ENCODE measurements at places on chromosomes 3 and 15. TPM values are rescaled to one million over a fixed set of nuclear protein-coding genes. Genes with fewer than 3 reads are reported as not detected.

Gene ROPN1
- not detected for total RNA-seq

Gene POLG
- 75.6 TPM for total RNA-seq

Gene KLHL6
- total RNA-seq, result 3.5 TPM

Gene GABRB3
- 8.3 TPM for total RNA-seq

Gene FBXW12
- total RNA-seq, result 0.23 TPM

Gene SLC22A13
- total RNA-seq, result 6.1 TPM

Gene KNG1
- 116 TPM for total RNA-seq

Gene PAK6
- 9.8 TPM for total RNA-seq

Gene CLDN11
- 267 TPM for total RNA-seq

Gene RPP14
- 12.1 TPM for total RNA-seq

Gene DMXL2
- 68.6 TPM for total RNA-seq

Gene MAP6D1
- 4.0 TPM for total RNA-seq

Gene LSMEM2
- 3.2 TPM for total RNA-seq

Gene PIERCE2
- total RNA-seq, result 2.6 TPM

Gene LIPH
- total RNA-seq, result 1.9 TPM

Gene SHC4
- total RNA-seq, result 2.0 TPM

Gene LRIG1
- 50.1 TPM for total RNA-seq

Gene GP9
- total RNA-seq, result 3.8 TPM

Gene MBD4
- total RNA-seq, result 33.9 TPM

Gene SEMA4B
- 66.7 TPM for total RNA-seq

Gene DHFR2
- total RNA-seq, result 6.2 TPM

Gene GOLGA8S
- total RNA-seq, result 0.12 TPM
